ENCODE measurements at places on chromosomes 4 and X. TPM values are rescaled to one million over a fixed set of nuclear protein-coding genes. Genes with fewer than 3 reads are reported as not detected.

DNA sequence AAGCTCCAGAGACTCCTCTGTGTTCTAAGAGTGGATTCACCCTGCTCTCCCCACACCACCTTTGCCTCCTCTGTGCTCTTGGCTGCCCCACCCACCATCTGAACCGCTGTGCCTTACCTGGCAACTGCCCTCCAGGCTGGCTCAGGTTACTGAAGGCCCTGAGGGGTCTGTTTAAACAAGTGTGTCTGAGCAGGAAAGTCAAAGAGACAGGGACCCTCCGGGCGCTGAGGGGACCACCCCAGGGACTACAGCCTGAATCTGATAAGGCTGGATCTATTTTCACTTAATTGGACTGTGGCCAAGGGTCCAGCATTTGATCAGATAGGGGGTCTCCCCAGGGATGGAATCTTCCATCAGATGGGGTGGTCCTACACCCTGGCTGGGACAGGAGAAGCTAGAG, 10.4 kb upstream of the MSX1 start:
- no peak overlapping the region for H3K4me3 ChIP-seq
- DNase-seq = no peak
- no peaks in the 10 kb centered on the region for H3K36me3 ChIP-seq
- H3K27ac ChIP-seq = no peak overlapping the region
- peaks cover 5% of the 10 kb centered on the region for H3K27me3 ChIP-seq
- H3K4me1 ChIP-seq = peaks cover 18% of the 10 kb centered on the region

DNA sequence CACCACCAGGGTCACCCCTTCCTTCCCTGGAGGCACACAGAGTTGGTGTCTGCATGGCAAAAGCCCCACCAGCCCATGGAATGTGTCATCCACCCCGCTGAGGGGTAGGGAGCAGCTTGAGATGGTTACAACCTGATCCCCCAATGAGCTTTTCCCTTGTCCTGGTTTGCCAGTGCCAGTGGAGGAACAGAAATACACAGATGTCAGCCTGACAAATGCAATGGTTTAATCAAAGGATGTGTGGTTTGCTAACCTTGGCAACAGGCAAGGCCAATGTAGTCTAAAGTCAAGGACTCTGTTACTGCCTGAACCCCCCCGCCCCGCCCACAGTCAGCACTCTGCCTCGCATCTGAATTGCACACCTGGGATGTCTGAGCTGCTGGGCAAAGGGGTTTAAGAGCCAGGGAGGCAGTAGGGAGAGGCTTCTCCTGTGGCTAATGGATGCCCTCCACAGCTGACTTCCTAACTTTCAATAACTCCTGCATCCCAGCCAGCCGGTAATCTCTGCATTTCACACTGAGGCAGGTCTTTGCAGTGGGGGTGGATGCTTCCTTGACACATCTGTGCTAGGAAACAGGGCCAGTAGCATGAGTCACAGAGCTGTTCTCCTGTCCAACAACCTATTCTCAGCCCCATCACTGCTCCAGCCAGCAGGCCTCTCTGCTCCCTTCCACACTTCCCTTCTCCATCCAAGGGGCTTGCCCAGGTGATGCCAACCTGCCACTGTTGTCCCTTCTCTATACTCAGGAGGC, 137.5 kb downstream of the AMMECR1 start:
- no peak for DNase-seq
- H3K27me3 ChIP-seq = no peaks in the 10 kb centered on the region
- no peak overlapping the region for H3K4me3 ChIP-seq

GRCh38 chrX:153934762-153935325, at the start of gene NAA10:
Gene NAA10 (minus strand): TSS chrX:153935037. CDS start chrX:153934904, 133 bp downstream.
- no peaks in the 10 kb centered on the region for H3K27me3 ChIP-seq
- H3K4me3 ChIP-seq = peak within 1 kb of the TSS; percentile 38
- H3K4me1 ChIP-seq = peaks cover 5% of the 10 kb centered on the region

GRCh38 chr4:154869301-154869700, 88.2 kb downstream of the RBM46 start:
- H3K4me1 ChIP-seq = no peaks in the 10 kb centered on the region
- no peaks in the 10 kb centered on the region for H3K27me3 ChIP-seq
- no peak overlapping the region for H3K4me3 ChIP-seq
- H3K27ac ChIP-seq = no peak overlapping the region
- no peak for DNase-seq

DNA sequence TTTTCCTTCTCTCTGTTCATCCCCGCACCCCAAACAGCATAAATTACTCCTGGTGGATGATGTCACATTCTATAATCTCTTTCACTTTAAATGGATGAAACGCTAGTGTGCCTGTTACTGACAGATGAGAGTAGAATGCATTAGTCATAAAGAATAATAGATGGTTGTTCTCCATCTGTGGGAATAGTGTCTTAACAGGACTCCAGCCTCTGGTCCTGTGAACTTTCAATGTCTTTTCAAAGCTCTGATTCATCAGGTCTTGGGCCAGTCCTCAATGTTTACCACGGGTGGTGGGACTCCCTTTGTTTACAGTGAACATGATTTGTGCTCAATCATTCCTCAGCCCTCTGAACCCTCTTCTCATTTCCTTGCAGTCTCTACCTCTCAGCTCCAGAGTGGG, 182.6 kb downstream of the GABRB1 start:
- no peak overlapping the region for H3K27ac ChIP-seq
- DNase-seq = no peak
- no peaks in the 10 kb centered on the region for H3K4me1 ChIP-seq
- no peak overlapping the region for H3K4me3 ChIP-seq
- H3K36me3 ChIP-seq = no peaks in the 10 kb centered on the region
- no peaks in the 10 kb centered on the region for H3K27me3 ChIP-seq

SLC6A8 gene
- polyA plus RNA-seq = 0.11 TPM

Measured in CD4-positive, alpha-beta memory T cell (primary cell).